ENCODE measurements at places on chromosomes 6 and 20. TPM values are rescaled to one million over a fixed set of nuclear protein-coding genes. Genes with fewer than 3 reads are reported as not detected.

Gene TRIM10
- not detected for polyA plus RNA-seq

Gene SLC22A16
- not detected for polyA plus RNA-seq

Gene POU5F1
- not detected for polyA plus RNA-seq

Gene IL17F
- 0.34 TPM for polyA plus RNA-seq

Gene MOG
- not detected for polyA plus RNA-seq

Gene NOL4L
- 10.0 TPM for polyA plus RNA-seq

Gene GRIK2
- polyA plus RNA-seq = not detected

Gene SAMD3
- polyA plus RNA-seq = 71.1 TPM

Gene TP53INP2
- 0.53 TPM for polyA plus RNA-seq

Gene CCM2L
- polyA plus RNA-seq = not detected

Gene TFAP2C
- not detected for polyA plus RNA-seq

Gene HNF4A
- not detected for polyA plus RNA-seq

Gene C6orf141
- not detected for polyA plus RNA-seq

Measured in naive thymus-derived CD8-positive, alpha-beta T cell (primary cell).